ENCODE measurements at places on chromosomes 12 and 14. TPM values are rescaled to one million over a fixed set of nuclear protein-coding genes. Genes with fewer than 3 reads are reported as not detected.

Gene OR6C2
- total RNA-seq: not detected

Gene GPR132
- total RNA-seq: 9.1 TPM

DNA sequence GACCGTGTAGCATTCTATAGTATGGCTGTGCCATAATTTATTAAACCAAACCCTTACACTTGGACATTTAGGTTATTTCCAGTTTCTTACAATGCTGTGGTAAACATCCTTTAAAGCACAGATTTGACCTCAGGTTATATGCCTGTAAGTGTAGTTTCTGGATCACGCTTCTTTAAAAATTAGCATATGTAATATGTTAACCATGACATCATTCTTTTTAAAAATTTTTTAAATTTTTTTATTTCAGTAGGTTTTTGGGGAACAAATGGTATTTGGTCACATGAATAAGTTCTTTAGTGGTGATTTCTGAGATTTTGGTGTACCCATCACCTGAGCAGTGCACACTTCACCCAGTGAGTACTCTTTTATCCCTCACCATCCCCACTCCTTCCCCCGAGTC, 18.3 kb downstream of the SAMD4A start:
- no peak for DNase-seq

- no peak for DNase-seq
Observed at GRCh38 chr14:55329999-55330710, 58.9 kb downstream of the FBXO34 start.

Gene ANO6
- 48.4 TPM for total RNA-seq

Gene RTN1
- total RNA-seq: 24.8 TPM

DNA sequence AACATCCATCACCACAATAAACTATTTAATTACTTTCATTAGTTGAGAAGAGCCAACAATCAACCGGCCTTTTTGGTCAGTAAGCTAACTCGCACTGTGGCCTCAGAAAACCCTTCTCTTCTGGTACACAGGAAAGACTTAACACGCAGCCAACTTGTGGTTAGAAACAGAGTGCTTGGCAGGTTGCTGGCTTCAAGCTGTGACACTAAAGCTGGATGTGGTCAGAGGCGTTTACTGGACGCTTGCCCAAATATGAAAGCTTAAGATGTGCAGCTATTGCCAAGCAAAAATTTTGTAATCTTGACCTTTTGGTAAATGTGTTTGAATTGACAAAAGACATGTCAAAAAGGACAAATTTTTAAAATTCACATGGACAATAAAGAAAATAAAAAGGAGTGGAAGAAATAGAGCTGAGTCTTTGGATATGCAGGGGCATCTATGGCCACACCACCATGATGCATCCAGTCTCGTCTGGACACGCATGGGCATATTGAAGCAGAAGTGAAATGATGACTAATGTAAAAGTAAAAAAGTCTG, 2.6 kb upstream of the KLRK1 start:
- no peak for DNase-seq

Gene CCDC77
- total RNA-seq: 8.3 TPM
